ENCODE measurements at places on chromosomes 5 and 9.
A peak's percentile ranks its signal among the peaks of the same experiment; 100 is the strongest.

GRCh38 chr9:134434894-134435506 lies 108.7 kb downstream of the RXRA start:
- DNase-seq, result no peak

GRCh38 chr5:37836235-37836591 lies 3.6 kb downstream of the GDNF start:
- DNase-seq, result no peak

GRCh38 chr5:111937094-111937493 lies 180.1 kb upstream of the NREP start:
- DNase-seq, result no peak

DNA sequence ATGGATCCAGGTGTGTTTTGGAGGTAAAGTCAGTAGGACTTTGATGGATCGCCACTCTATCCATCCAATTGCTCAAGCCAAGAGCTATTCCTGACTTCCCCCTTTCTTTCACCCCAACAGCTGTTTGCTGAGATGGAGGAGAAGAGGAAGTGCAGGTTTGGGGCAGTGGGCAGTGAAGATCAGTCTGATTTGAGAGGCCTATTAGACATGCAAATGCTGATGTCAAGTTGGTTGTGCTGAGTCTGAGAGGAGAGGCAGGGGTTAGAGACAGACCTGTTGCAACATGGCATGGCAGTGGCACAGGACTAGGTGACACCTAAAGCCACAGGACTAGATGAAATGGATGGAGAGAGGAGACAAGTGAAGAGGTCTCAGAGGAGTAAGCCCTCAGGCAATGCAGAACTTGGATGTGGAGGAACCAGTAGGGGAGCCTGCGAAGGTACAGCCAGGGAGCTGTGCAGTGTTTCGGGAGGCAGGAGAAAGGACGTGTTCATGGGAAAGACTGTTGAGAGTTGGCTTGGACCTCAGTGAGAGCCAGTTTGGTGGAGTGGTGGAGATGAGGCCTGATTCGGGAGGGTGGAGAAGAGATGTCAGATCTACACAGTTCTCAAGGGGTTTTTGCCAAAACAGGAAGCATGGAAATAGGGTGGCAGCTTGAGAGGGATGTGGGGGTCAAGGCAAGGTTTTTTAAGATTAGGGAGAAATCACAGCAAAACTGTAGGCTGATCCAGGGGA lies 175.0 kb downstream of the MACROH2A1 start:
- no peak for DNase-seq

DNA sequence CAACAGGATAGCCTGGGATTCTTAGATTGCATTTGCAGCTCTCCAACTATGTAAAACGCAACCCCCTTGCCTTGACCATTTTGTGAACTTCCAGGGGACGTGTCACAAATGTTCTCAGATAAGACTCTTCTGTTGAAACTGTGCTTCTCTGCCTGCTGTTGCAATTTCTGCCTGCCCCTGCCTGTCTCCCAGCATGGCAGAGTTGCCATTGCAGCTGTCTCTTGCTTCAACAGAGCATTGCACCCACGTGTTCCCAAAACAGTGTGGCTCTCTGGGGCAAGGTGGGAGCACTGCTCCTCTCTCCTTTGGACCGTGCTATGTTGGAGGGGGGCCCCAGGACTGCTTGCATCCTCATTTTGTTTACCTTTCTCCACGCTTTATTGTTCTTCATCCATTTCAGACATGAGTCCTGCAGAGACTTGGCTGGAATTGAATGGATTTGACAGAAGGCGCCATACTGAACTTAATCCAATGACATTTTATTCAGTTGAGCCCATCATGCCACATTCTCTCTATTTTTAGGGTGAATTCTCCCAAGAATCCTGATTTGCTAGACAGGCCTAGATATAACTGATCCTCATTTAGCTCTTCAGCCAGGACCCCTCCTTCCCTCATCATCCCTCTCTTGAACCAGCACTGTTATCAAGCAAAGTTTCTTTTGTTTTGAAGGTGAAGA lies 90.7 kb downstream of the MAT2B start:
- DNase-seq, result no peak

- DNase-seq, result no peak
Measured at GRCh38 chr5:167071981-167072610, 1219.3 kb upstream of the WWC1 start.

DNA sequence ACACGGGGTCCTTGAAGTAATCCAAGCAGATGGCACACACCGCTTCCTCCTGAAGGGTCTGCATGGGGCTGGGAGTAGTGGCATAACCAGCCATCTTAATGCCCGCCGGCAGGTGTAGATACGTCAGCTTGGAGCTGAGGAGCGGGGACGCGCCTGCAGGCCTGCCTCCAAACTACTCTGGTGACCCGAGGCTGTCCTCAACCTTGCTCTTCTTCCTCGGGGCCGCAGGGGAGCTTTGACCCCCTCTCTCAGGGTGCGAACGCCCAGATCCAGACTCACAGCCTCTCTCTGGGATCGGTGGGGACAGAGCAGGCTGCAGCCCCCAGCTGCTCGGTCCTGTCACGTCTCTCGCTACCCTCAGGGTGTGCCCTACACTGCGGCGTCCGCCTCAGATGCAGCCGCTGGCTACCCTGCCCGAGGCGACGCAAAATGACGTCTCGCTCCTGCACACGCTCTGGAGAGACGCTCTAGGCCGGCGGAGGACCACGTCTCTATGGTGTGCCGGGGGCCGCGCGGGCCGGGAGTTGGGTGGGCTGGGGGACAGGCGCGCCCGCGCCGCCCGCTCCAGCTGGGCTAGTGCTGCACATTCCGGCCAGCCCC lies at the start of gene TRIM52:
Gene TRIM52 (minus strand): TSS at position 424 of the 600 bp plus-strand sequence. CDS start 330 bp downstream, at position 94.
- peak; percentile 96 for DNase-seq

DNA sequence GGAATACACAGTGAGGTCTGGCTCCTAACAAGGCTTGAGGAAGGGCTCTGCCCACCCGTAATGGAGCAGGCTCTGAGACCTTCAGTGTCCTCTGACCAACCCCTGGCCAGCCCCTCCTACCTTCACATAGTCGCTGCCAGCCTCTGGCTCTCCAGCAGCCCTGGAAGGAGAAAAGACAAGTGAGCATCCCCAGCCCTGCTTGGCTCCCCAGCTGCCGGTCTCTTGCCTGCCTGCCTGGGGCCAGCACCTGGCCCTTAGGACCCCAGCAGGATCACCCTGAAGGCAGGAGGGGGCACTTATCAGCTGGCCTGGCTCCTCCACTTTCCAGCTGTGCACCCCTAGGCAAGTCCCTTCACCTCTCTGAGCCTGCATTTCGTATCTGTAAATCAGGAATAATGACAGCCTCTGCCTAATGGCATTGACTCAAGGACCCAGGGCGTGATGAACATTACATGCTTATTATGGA lies 16.9 kb downstream of the SH2D3C start:
- no peak for DNase-seq

- no peak for DNase-seq
Measured at GRCh38 chr9:128921881-128922763, 1.3 kb downstream of the PHYHD1 start.

DNA sequence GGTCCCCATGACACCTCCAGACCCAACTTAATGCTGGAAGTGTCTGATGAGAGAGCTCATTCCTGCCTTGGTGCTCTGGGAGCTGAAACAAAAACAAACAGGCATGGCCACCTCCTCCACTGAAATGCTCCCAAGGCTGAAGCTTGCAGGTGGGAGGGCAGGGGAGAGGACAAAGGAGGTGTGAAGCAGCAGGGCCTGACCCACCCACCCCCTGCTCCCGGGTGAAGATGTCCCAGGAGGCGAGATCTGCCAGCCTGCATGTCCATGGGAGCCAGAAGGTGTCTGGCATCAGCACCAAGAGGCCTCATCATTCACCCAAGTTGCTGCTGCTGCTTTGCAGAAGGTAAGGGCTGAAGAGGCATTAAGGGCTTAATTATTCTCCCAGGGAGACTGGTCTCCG lies 4.2 kb upstream of the CCIN start:
- no peak for DNase-seq

GRCh38 chr9:129904734-129905133 lies 69.5 kb downstream of the USP20 start:
- no peak for DNase-seq

- DNase-seq, result no peak
Measured at GRCh38 chr9:123067136-123067535, 33.7 kb downstream of the GPR21 start.

DNA sequence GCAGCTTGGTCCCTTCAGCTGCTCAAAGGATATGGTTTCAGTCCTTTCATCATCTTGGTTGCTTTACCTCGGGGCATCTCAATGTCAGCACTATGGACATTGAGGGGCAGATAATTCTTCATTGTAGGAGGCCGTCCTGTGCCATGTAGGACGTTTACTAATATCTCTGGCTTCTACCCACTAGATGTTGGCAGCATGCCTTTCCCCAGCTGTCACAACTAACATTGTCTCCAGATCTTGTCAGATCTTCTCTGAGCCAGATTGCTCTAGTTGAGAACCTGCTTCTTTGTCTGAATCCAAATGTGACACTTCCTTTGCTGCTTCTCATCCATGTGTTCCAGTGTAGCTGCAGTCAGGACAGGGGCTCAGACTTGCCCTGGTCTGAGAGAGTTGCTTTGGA lies 10.3 kb downstream of the PTPA start:
- no peak for DNase-seq

DNA sequence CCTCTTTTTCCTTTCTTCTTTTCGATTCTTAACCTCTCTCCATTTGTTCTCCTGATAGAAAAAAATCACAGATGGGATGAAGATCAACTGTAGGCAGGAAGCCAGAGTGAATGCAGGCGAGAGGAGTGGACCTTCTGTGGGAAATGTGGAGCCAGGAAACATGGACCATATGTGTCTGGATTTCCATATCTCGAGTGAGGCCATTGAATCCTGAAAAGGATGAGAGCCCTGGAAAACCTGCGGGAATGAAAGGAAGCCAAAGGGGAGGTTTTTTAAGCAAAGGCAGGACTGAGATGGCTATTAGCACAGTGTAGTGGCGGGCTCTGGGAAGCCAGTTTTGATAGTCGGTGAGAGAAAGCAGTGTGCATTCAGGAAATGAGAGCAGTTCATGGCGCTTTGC lies 139.5 kb upstream of the C9orf72 start:
- no peak for DNase-seq

DNA sequence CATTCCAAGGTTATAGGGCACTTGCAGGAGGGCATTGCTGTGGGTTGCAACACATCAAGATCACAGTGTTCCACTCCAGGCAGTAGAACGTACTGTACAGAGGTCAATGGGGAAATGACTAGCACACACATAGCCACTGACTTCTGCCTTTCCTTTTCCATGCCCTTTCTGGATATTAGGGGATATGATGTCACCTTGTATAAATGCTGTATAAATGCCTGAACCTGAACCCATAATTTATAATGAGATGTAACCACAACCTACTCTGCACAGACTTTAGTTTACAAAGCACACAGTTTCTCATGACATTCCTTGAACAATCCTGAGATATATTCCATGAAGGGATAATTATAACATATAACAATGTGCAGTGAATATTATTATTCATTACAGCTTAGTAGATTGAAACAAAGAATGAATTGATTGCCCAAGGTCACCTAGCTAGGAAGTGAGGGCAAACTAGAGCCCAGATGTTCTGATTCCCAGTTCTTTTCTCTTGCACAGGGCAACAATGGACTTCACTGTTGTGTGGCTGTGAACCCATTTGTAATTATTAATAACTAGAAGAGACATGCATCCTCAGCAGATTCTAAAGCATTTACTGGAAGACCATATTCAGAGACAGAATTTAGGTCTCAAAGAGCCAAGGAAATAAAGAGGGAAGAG lies 5.6 kb upstream of the ABLIM3 start:
- DNase-seq, result no peak

DNA sequence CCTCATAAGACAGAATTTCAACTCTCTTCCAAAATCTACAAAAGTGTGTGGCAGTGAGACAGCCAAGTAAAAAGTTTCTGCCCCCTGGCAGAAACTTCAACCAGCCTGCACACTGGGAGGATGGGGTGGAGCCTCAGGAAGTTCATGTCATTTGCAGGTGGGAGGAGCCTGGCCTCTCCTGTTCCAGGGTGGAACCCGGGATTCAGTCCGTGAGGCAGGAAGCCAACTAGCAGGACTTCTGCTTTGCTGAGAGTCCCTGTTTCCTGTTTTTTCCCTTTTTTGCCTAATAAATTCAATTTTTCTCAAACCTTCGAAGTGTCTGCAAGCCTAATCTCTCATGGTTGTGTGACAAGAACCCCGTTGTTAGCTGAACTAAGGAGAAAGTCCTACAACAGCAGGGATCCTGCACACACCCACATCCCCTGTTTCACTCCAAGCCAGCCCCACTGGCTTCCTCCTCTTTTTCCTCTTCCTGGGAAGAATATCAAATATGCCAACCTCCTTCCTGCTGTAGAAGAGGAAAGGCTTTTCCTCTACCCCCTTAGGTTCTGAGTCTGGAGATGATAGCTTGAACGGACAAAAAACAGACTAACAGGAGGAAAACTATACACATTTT lies 69.3 kb downstream of the ALDH7A1 start:
- DNase-seq, result no peak

GRCh38 chr9:86940774-86941173 lies 6.5 kb downstream of the GAS1 start:
- no peak for DNase-seq

GRCh38 chr5:136957428-136957827 lies 541.7 kb downstream of the SPOCK1 start:
- DNase-seq, result no peak

- DNase-seq, result no peak
Measured at GRCh38 chr5:1472964-1473628, 27.9 kb upstream of the SLC6A3 start.

DNA sequence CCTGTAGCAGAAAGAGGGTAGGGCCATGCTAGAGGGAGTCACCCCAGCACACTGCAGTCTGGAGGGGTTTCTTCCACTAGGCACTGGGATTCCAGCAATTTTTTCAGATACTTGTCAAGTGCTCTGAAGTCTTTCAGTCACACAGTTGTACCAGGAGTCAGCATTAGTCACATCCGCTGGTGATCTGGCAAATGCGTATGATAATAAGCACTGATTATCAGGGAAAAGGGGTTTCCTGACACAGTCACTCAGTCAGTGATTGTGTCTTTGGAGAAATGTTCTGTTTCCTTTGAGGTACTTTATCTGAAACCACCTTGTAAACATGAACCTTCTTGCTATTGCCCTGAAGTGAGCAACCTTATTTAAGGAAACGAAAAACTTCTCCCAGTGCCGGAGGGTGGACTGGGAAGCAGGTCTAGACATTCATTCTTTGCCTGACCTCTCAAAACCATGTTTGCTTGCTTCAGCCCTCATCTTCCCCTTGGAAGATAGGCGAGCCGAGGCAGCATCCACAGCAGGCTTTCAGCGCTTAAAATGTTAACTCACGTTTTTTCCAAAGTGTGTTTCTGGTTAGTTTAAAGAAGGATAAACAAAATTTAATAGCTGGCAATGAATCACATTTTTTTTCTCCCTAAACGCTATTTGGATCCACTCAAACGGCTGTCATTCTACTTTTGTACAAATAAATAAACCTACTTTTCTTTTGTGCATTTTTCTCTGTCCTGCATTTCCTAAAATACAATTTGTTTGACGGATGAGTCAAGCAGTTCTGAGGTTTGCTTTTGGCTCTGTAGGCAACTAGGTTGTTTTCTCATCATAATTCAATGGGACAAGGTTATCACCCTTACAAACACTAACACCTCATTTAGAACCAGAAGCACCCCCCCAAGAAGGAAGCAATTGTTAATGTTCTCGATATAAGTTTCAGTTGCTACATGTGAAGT lies 77.7 kb downstream of the FOXD1 start:
- no peak for DNase-seq

- DNase-seq, result peak; percentile 81
Measured at GRCh38 chr9:69044240-69045219, 9.0 kb downstream of the FXN start.
